ENCODE measurements at places on chromosomes 2 and 18.

DNA sequence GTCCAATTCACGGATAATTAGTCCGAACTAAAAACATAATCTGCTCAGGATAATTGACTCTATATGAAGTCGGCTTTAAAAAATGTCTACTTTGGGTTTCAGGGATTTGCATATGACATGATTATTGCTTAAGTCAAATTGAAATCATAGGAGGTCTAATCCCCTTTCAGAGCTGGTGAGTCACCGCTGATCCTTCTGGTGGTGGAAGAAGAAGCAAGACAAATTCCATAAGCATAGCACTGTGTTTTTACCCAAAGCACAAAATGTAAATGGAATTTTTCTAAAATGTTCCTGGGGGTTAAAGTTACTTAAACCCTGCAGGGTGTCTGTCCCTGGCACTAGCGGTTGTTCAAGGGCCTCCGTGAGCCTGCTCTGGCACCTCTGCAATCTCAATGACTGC is 460.2 kb downstream of the LRATD1 start:
- DNase-seq, result no peak

DNA sequence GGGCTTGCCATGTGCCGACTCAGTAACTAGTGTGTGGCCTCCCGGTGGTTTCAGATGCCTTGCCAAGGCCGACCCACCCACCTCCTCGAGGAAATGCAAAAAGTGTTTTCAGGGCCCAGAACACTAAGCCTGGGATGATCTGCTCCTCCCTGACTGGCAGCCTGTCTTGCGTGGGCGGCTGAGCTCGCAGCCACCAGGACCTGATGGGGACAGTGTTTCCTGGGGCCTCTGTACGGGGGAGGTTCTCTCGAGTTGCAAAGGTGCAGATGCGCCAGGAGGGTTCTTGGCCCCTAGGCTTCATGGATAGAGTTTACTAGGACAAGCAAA is 85.2 kb downstream of the GLI2 start:
- no peak for DNase-seq

- no peak for DNase-seq
These were observed 191.7 kb downstream of the PRKCE start for GRCh38 chr2:45843136-45843535.

DNA sequence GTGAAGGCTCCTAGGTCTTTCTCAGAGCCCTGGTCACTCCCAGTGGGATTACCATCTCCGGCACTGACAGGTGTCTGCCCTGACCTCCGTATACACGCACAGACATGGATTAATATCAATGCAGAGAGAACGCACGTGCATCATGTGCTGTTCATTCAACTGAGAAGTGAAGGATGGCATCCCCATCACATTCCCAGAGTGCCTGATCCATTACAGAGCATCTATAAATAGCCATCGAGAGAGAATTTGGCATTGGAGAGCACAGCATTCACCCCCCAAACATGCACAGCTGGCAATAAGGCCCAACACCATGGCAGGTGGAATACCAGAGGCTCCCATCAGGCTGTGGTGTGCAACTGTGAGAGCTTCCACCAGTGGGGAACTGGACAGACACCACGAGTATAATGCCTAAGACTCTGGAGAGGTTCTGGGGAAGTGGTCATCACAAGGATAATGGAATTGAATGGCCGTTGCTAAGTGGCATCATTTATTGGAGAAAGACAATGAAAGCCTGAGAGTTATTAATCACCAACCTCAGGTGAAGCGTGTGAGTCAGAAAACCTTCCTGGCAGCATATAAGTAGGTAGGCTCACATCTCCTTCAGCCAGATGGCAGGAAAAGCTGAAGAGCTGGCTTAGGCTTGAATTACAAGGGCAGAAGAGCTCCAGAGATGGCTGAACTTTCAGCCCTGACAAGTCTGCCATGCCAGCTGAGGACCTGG is 244.5 kb upstream of the ID2 start:
- no peak for DNase-seq

DNA sequence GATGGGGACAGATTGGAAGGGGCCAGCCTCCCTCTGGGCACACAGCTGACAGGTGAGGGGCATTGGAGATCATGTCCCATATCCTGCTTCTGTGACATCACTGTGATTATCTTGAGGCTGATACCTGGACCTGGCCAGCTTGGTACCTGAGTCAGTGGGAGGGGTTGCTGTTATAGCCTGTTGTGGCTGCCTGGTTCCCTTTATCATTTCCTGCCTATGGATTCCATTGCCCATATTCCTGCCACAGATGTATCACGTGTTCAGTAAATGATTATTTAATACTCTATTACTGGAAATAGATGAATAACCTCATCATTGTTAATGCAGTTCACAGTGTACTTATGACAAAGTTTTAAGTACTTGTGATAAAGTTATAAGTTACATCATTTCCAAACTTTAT is 7.8 kb upstream of the SCYGR1 start:
- no peak for DNase-seq

DNA sequence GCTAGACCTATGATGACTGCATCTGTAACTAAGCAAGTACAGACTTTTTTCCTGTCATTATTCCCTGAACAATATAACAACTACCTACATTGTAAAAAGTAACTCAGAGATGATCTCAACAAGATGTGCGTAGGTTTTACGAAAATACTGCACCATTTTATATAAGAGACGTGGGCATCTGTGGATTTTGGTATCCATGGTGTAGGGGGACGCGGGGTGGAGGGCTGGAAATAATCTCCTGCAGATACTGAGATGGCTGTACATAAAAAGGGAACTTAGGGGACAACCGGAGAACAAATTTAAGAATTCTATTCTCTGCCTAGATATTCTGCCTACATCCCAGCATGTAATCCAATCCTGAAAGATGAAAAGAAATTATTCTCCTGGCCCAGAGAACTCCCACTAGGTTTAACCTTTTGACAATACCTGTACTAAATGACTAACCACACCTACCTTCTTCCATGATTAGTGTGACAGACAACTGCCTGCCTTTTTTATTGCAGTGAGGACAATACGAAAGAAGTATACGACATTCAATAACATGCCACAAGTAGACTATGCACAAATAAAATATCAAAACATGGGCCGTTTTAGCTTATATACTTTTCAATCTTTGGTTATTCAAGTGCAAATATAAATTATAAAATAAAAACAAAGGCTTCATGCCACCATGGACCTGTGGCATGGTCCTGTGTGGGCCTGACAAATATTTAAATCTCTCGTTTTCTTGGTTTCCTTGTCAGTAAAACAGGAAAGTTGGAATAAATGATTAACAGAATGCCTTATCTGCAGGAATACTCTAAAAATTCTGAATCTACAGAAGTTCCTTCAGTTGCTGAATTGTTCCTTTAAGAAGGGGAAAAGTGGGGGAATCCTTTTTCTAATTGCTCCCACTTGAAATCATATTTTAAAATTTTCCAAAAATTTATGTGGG is 46.3 kb downstream of the RTN4 start:
- DNase-seq, result no peak

DNA sequence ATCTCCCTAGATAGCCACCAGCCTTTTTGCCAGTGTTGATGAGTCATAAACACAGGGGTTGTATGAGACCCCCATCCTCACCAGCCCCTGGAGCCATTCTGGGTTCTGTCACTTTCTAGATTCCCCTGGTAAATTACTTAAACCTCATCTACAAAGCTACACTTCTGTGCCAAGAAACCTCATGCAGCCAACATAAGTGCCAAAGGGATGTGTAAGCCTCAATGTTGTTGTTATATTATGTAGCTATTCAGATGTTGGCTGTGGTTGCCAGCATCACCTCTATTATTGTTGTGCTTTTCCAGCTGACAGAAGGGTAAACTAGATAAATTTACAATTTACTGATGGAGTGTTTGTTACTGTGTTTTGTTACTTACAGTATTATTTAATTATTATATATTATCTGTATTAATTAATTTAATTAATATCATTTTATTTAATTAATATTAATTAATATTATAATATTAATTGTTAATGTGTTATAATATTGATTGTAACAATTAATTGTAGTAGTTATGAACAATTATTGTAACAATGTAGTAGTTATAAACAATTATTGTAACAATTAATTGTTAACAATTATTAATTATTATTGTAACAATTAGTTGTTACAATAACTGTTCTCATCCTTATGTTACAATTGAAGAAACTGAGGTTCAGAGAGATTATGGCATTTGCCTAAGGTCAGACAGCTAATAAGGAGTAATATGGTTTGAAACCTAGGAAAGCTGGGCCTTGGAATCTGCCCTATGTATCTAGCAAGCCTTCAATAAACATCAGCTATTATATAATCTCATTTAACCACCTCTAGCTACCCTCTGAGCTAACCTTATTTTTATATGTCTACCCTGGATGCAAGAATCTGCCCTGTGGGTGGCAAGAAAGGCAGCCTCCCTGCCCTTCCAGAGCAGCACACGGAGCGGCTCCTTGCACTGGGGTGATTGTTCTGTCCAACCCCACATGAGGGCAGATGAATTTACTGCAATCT is 36.1 kb downstream of the PSTPIP2 start:
- DNase-seq, result no peak

GRCh38 chr2:117336496-117336895 is 478.0 kb upstream of the DDX18 start:
- DNase-seq, result no peak

- DNase-seq, result no peak
These were observed 42.0 kb downstream of the MCFD2 start for GRCh38 chr2:46873604-46874068.

- no peak for DNase-seq
These were observed 206.1 kb upstream of the CDH7 start for GRCh38 chr18:65544701-65545100.

- no peak for DNase-seq
These were observed 17.1 kb upstream of the THUMPD2 start for GRCh38 chr2:39796134-39796533.

- no peak for DNase-seq
These were observed 352.2 kb downstream of the NUP35 start for GRCh38 chr2:183476490-183476889.

DNA sequence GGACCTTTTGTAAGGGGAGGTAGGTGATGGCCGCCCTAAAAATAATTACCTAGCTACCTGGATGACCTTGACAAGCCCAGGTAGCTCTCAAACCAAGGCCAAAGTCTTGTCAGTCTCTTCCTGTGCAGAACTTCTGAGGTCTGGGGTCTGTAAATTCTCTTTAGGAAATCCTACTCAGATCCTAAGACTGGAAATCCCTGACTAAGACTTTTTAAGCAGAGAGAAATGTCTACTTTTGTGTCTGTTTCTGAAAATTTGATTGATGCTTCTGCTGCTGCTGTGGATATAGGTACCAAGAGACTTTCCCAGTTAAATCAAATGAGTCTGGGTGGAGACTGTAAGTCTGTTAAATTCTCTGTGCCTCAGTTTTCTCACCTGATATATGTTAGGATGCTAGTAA is 36.9 kb upstream of the SIX3 start:
- no peak for DNase-seq

GRCh38 chr2:173948842-173949241 is 16.3 kb downstream of the SP3 start:
- no peak for DNase-seq

GRCh38 chr2:233228376-233228775 is 23.1 kb upstream of the ATG16L1 start:
- DNase-seq, result no peak

- DNase-seq, result no peak
These were observed 63.9 kb downstream of the RDH14 start for GRCh38 chr2:18496516-18496915.

DNA sequence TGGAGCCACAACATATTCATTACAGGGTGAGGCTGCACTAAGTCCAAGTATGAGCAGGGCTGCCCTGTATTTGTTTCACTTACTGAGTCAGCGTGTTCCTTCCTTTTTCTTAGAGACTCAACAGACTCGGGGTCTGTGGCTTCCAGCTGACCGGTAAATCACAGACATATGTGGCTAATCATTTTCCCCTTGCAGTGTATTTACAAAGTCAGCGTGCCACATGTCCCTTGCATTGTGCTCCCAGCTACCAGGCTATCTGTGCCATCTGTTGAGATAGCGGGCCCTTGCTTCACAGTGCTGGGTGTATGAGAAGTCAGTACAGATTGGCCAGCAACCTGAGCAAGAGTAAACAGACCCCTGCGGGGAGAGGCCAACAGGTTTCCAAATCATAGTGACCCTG is 254.3 kb downstream of the LRRTM1 start:
- DNase-seq, result no peak

GRCh38 chr2:142065700-142066099 is 65.1 kb downstream of the LRP1B start:
- no peak for DNase-seq

GRCh38 chr2:56017784-56018183 is 94.2 kb upstream of the EFEMP1 start:
- no peak for DNase-seq

GRCh38 chr2:135208016-135208415 is 155.9 kb downstream of the RAB3GAP1 start:
- DNase-seq, result no peak

GRCh38 chr2:146077156-146077555 is 1557.2 kb upstream of the ZEB2 start:
- DNase-seq, result no peak

GRCh38 chr2:40401896-40402295 is 50.0 kb downstream of the SLC8A1 start:
- DNase-seq, result no peak

- no peak for DNase-seq
These were observed 170.6 kb downstream of the SLC8A1 start for GRCh38 chr2:40281021-40281940.

DNA sequence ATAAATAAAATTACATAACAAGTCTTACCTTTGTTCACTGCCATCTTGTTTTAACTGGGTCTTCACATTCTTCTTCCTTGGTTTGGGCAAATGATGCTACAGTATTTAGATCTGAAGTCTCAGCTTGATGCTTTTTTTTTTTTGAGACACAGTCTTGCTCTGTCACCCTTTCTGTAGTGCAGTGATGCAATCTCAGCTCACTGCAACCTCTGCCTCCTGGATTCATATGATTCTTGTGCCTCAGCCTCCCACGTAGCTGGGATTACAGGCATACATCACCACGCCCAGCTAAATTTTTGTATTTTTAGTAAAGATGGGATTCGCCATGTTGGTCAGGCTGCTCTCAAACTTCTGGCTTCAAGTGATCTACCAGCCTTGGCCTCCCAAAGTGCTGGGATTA is 53.2 kb upstream of the MAT2A start:
- DNase-seq, result no peak

GRCh38 chr2:43948370-43948769 is 47.4 kb downstream of the LRPPRC start:
- no peak for DNase-seq

GRCh38 chr2:124272261-124272841 is 247.3 kb downstream of the CNTNAP5 start:
- DNase-seq, result no peak

DNA sequence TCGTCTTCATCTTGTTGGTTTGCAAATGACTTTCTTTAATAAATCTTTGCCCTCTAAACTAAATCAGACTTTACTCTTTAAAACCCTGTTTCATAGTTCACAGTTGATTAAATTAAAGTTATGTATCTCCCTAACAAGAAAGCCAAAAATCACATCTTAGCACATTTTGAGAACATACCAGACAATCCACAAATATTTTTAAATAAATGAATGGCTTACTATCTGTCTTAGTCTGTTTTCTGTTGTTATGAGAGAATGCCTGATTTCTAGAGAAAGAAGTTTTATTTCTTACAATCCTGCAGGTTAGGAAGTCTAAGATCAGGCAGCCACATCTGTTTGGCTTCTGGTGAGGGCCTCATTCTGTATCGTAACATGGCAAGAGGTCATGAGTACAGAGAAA is 1090.2 kb upstream of the PIK3C3 start:
- no peak for DNase-seq

GRCh38 chr18:45967007-45967706 is at the start of gene EPG5:
Gene EPG5, minus strand, starts transcription at chr18:45967329. Its CDS starts 90 bp downstream, at chr18:45967239.
- peak; percentile 94 for DNase-seq

- DNase-seq, result no peak
These were observed 18.9 kb downstream of the STON1 start for GRCh38 chr2:48548840-48549239.
